AG09309 (cell line): ENCODE measurements at places on chromosomes 4 and X.

GRCh38 chrX:121504153-121504552, 456.7 kb downstream of the GLUD2 start:
- no peak for DNase-seq

DNA sequence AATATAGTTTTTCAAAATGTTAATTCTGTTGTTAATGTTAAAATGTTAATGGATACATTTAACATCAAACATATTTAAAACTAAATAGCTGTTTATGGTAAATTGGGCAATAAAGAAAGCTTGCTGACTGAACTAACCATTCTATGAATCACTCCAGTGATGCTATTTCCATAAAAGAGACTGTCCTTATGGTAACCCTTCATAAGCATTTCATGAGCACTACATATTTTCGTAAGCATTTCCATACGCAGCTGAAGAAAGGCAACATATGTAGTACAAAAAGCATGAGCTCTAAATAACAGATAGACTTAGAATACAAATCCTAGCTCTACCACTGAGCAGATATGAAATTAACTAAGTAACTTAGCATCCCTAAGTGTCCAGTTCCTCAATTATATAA, 188.9 kb downstream of the COL25A1 start:
- DNase-seq = peak; percentile 8

GRCh38 chrX:149476513-149476912, 28.6 kb downstream of the IDS start:
- no peak for DNase-seq

GRCh38 chr4:158625544-158625943, 46.1 kb downstream of the C4orf46 start:
- no peak for DNase-seq

- DNase-seq = no peak
Measured at GRCh38 chr4:125948021-125948420, 633.3 kb downstream of the FAT4 start.

DNA sequence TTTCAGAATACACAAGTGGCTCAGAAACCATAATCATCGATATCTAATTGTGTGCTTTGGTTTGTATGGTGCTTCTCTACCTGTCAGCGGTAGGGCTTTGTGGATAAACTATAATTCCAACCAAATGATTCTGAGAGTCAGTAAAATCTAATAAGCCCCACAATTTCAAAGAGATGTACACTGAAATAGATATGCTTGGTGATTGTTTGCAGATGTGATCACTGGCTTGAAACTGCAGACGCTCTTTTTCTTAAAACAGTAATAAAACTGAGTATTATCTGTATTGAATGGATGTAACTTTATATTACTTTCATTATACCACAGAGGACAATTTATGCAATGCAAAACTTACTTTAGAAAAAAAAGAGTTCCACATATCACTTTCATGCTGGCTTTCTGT, 198.8 kb upstream of the ANXA10 start:
- no peak for DNase-seq

- DNase-seq = no peak
Measured at GRCh38 chr4:188032170-188032569, 36.6 kb downstream of the ZFP42 start.

GRCh38 chrX:12890467-12890866, 16.0 kb upstream of the TLR8 start:
- no peak for DNase-seq

DNA sequence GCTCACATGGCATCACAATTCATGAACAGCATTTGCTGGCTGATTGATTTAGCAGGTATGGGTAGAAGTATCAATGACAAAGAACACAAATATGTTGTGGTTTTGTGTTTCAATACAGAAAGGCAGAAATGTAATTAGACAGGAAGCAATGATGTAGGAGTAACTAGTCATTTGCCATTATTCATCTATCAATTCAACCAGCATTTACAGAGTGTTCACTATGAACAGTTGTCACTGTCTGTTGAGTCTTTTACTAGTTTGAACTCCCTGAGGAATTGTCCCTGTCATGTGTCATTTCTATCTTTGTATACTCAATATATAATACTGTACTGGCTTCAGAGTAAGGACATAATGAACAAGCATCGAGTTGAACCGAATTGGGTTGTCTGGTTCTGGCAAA, 51.5 kb upstream of the ARHGAP24 start:
- DNase-seq = no peak

GRCh38 chr4:119543779-119544178, 84.8 kb downstream of the PDE5A start:
- DNase-seq = no peak

- DNase-seq = peak; percentile 4
Measured at GRCh38 chr4:3765271-3766035, 732 bp upstream of the ADRA2C start.

- DNase-seq = peak; percentile 13
Measured at GRCh38 chrX:119374736-119375135, 24.4 kb upstream of the SLC25A43 start.

DNA sequence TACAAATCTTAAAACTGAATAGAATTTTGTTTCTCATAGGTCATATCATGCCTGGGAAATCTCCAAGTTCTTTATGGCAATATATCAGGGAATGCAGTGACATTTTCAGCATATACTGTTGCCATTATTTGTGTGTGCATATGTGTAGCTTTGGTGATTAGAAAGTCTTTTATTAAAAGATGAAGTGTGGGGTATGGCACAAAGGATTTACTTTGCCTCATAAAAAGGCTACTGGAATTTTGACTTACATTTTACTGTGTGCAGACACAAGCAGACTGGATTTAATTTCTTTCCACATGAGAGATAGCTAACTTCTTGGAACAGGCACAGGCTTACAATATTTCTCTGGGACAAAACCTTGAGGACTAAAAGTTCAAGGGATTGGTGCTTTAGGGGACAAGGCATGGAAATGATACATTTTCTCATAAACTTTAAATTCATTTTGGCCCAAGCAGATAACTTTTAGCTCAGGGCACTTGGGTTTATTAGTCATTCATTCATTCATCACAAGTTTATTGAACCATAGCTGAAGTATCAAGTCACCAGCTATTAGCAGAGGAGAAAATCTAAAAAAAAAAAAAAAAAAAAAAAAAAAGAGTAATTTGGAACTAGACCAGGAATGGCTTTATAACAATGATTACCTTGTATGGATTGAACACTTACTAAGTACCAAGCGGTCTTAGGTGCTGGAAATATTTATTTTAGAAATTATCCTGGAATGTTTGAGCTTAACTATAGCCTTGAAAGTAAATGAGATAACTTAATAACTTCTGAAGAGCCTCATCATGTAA, 191.5 kb downstream of the SLIT2 start:
- DNase-seq = no peak

GRCh38 chrX:118579417-118579816, 83.8 kb downstream of the DOCK11 start:
- no peak for DNase-seq

GRCh38 chrX:47191331-47191730, 2.3 kb upstream of the UBA1 start:
- DNase-seq = no peak

- no peak for DNase-seq
Measured at GRCh38 chr4:48332661-48333060, 8.7 kb upstream of the SLAIN2 start.

GRCh38 chrX:14584548-14584947, 55.2 kb downstream of the GLRA2 start:
- DNase-seq = no peak
